OCI-M1 (cell line): ENCODE measurements at places on chromosomes 16 and 17.

- peak; percentile 21 for DNase-seq
Measured at GRCh38 chr17:6420173-6420641, 14.7 kb downstream of the AIPL1 start.

- DNase-seq: no peak
Measured at GRCh38 chr17:69597898-69598692, 183.6 kb downstream of the MAP2K6 start.

DNA sequence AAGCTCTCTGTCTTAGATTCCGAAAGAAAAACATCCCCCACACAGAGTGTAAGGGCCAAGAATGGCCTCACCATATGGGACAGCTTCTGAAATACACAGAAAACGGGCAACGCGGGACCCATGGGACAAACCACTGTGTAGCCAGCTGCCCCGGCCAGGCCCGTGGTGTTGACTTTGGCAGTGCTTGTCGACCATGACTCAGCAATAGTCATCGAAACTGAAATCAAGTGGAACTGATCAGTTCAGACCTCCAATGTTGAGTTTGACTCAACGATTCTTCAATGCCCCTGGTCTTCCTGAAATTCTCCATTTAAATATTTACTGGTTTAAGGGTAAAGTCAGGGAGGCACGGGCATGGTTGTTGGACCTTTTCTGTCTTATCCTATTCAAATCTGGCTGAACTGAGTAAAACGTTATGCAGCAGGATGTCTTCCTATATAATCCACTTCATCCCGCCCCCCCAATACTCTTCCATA lies 27.5 kb downstream of the ZFHX3 start:
- peak; percentile 2 for DNase-seq

GRCh38 chr16:84153660-84154214 lies 8.6 kb downstream of the DNAAF1 start:
- no peak for DNase-seq

DNA sequence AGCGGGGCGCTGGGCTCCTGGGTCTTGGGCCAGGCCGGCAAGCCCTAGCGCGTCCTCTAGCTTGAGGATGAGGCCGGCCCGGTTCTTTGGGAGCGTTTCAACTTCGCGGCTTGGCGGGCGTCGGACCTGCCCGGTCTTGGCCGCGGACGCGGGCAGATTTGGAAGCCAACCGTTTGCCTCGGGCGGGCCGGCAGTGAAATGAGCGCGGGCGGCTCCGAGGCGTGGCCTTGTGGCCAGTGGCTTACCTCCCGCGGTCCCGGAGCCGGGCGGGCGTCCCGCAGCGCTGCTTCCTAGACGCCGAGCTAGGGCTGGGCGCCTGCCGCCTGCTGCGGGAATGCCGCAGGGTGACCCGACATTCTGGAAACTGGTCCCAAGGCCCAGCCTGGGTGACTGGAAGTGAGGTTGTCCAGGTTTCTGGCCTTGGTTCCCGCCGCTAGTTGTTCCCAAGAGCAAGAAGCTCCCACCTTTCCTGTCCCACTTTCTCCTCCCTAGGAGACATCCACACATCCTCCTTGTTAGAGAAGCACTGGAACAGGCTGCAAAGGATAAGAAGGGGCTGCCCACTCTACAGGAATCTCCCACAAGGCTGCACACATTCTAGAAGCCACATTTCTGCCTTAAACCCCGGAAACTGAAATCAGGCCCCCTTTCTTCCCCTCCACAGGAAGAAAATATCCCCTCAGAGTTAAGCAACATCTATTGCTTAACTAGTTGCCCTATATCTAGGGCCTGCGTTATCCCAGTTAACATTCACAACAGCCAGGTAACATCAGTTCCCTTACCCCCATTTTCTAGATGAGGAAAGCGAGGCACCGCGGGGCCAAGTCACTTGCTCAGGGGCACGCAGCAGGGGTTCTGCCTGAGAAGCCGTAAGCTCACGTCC lies 4.5 kb upstream of the CBX8 start:
- DNase-seq: peak; percentile 28

DNA sequence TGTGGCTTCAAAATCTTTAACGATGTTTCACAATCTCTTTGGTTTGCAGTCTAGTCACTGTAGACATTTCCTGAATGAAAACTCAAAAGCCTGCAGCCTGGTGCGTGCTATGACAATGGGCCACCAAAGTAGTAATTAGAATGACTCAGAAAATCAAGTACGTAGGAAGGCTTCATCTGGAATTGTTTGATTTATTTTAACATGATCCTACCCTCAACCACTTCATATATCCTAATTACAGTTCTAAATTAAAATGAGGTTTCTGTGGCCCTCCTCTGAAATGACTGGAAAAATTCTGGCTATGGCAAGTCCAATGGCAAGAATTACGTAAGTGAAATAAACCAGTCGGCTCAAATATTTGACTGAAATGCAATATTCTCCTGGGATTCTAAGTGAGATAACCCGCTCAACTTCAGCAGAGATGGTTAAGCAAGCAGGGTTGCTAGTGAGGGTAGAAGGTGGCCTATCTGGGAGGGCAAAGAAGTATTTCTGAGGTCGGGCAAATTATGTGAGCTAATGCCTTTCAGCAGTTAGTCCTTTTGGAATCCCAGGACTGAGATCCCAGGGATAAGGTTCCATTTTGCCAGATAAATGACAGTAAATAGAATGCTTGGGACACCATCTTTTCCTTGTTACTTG lies 145.6 kb upstream of the MYOCD start:
- no peak for DNase-seq

DNA sequence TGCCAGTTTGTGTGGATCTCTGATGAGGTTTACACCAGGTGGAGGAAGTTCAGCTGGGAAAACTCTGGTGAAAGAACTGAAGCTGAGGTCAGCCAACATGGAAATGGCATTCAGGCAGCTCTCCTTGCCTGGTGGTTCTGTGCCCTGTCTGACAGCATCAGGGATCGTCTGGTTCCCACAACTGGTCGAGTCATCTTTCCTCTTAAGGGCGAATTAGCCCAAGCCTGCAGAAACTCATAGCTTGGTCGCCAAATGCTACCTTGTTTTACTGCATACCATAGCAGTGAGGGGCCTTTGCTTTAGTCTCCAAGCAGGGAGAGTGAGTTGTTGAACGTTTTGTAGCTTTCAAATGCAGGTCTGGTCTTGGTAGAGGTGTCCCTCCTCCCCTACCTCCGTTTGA lies 7.2 kb downstream of the PLCG2 start:
- no peak for DNase-seq

DNA sequence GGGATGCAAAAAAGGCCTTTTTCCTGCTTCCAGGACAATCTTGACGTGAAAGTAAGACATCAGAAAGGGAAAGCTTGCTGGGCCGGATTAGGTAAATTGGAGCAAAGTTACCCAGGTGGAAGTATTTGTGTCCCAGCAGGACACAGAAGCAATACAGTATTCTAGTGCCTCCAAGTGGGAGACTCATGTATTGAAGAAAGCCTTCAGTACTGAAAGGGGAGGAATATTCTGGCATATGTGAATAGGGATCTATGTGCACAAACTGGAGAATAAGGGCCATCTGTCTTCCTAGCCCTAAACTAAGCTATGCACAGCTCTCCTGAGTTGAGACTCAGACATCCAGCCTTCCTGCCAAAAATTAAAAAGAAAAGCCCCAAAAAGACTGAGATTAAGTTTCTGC lies 327.3 kb upstream of the CDH8 start:
- DNase-seq: peak; percentile 3

DNA sequence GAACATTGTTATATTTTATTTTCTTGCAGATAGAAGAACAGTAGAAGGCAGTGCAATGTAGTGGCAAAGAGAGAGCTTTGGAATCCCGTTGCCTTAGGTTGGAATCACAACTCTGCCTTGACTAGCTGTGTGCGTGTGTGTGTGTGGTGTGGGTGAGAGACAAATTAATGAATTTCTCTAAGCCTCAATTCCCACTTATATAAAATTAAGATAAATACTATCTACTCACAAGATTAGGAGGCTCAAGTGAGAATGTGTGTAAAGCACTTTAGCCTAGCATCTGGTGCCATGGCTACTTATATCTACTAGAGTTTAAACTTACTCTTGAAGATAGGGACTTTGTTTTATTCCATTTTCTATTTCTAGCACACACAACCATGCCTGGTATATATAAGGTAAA lies 12.8 kb downstream of the CPD start:
- no peak for DNase-seq

DNA sequence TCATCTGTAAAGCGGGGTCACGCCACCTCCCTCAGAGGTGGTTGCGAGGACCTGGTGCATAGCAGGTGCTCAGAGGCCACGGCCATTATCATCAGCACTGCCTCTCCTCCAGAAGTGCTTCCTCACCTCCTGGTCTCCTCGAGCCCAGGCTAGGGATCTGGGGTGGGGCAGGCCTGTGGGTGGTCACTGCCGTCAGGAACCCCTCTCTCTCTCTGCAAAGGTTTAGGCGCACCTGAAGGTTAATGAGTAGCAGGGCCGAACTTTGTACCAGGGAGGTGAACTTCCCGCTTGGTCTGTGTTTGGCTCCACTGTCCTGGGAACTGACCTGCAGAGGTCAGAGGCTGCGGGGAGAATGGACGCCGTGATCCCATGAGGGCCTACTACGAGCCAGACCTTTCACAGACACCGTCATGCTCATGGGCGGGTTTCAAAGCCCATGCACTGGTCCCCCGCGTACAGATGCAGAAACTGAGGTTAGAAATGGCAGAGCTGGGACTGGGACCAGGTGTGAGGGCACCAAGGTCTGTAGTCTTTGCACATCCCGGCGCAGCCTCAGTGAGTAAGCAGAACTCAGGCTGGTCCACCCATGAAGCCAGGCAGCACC lies 13.8 kb downstream of the JUP start:
- no peak for DNase-seq

DNA sequence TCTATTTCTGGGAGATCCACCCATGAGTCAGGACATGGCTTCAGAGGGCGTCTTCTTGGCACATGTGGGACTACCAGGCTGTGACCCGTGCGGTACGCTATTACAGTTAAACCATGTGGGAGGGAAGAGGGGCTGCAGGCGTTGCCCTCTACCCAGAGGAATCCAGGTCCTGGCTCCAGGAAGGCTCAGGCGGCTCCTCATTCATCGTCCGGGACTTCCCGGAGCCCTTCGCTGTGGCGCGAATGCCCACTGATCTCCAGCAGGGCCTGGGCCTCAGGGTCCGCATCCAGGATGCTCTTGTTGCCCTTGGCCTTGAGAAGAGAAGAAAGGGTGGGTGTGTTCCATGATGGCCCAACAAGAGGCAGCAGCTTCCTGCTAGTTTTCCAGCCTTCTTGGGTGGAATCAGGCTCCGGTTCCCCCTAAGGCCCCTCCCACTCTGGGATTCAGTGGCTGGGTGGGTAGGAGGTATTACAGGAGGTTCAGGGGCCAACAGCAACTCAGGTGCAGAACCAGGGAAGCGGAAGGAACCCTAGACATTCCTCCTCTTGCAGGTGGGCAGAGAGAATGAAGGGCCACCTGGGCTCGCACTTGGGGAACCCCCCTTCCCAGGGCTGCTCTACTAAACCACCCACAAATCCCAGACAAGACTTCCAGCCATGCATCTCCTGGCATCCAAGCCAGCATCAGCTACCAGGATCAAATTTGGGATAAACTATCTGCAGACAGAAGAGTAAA lies 24.6 kb downstream of the MEAK7 start:
- no peak for DNase-seq

DNA sequence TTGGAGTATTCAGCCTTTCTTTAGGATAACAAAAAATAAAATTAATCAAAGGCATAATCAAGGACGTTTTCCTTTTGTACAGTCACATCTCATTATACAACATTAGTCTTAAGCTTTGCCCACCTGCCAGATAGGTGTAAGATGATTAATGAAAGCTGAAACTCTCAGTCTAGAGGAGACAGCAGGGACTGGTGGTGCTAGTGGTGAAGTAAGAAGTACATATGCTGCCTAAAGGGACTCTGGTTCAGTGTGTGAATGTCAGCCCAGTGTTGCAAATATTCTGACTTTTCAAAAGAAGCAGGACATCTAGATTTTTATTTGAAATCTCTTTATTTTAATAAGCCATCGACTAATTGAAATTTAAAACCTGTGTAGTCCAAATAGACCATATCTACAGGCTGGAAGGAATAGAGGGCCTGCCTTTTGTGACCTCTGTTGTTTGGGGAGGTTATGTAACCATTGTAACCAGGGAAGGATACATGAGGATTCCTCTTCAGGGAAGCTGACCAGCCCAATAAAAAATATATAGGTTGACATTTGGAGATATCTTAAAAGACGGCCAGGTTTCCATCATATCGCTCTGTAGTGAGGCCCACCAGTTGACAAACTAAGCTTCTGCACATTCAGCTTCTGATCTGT lies 54.1 kb downstream of the FTO start:
- DNase-seq: no peak

DNA sequence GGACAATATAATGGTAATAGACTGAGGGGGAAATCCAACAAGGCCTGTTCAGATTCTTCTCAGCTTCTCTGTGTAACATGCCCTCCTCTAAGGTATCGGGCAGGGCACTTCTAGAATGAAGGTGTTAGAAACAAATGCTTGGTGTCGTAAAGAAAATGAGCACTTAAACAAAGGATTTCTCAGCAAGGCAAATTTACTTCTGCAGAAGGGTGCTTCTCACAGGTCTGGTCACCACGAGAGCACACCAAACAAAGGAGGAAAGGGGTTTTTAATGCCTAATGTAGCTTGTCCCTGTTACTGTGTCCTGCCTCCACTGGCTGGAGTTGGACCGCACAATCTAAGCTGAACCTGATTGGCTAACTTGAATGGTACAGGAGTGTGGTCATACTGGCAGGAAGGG lies 642.6 kb upstream of the CDH8 start:
- DNase-seq: no peak

DNA sequence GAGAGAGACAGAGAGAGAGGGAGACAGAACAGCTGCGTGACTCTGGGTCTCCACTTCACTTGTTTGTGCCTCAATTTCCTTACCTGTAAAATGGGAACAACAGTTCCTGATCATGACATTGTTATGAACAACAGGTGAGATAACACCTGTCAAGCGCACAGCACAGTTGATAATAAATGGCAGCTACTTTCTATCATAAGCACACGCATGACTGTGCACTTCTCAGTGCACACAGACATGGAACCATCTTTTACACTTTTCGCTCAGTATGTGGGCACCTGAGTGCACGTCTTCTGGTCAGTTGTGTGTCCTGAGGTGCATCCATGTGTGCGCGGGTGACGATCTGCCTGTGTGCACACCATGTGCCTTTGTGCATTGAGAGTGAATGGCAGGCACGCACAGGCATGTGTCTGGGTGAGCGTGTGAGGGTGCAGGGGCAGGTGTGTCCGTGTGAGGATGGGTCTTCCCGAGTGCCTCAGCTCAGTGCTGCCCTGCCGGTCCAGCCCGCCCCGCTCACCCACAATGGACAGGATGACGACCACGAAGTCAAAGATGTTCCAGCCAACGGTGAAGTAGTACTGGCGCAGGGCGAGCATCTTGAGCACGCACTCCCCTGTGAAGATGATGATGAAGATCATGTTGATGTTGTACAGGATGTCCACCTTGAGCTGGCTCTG lies 10.3 kb upstream of the CD79B start:
- DNase-seq: no peak
